ENCODE measurements at places on chromosomes 3 and 15. TPM values are rescaled to one million over a fixed set of nuclear protein-coding genes. Genes with fewer than 3 reads are reported as not detected.

Gene ANKRD34C
- not detected for total RNA-seq

Gene BFSP2
- not detected for total RNA-seq

Gene GABRB3
- total RNA-seq = 2.2 TPM

Gene CYP8B1
- total RNA-seq = not detected

Gene TMEM207
- not detected for total RNA-seq

Gene CCR9
- total RNA-seq = not detected

Gene ITIH1
- not detected for total RNA-seq

Gene P2RY1
- total RNA-seq = 1.1 TPM

- no peak for DNase-seq
These were observed 251.3 kb downstream of the THSD4 start for GRCh38 chr15:71366522-71366921.

GRCh38 chr3:22012471-22012870 is 261.5 kb upstream of the ZNF385D start:
- DNase-seq = no peak

GRCh38 chr15:71807691-71808091 is 2.7 kb upstream of the NR2E3 start:
- peak; percentile 23 for DNase-seq

- DNase-seq = no peak
These were observed 14.2 kb upstream of the SLC6A6 start for GRCh38 chr3:14388201-14388600.

GRCh38 chr3:100695696-100696095 is 13.6 kb upstream of the TFG start:
- no peak for DNase-seq

GRCh38 chr15:89784686-89784960 is 8.5 kb downstream of the MESP2 start:
- DNase-seq = no peak

DNA sequence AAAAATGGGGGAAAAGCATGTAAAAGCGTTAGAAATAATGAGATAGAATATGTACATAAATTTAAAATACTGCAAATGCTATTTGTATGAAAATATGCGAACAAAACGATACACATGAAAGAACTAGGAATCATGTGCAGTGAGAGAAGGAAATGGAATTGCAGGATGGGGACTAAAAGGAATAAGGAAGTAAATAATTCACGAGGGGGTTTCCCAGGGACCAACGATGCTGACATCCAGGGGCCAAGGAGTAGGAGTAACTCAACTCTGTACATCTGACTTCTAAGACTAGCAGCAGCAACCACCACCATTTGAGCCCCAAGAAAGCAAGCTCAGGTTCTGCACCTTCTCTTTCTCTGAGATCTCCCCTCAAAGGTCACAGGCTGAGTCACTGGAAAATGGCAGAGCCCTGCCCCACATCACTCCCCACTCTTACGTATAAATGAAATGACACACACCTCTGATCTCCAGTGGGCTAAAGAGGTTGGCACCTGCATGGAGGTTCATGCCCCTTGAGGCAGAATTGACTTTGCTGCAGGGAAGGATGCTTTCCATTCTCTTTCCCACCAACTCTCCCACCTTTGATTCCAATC is 100.0 kb upstream of the DLG1 start:
- DNase-seq = no peak

DNA sequence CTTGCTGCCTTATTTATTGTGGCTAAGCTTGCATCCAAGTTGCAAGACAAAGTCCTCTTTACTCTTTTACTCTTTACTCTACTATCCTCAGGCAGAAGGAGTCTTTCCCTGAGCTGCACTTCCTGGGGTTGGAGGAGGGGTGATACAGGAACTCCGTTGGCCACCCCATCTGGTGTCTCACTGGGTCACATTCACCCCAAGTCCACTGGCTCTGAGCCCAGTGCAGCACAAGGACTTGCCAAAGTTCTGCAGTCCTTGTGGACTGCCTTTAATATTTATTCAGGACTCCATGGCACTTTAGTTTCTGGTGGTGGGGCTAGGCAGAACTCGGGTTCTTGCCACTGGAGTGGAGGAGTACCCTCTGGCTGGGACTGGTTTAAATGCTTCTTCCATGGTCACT is 165.4 kb upstream of the KCNH8 start:
- DNase-seq = no peak

DNA sequence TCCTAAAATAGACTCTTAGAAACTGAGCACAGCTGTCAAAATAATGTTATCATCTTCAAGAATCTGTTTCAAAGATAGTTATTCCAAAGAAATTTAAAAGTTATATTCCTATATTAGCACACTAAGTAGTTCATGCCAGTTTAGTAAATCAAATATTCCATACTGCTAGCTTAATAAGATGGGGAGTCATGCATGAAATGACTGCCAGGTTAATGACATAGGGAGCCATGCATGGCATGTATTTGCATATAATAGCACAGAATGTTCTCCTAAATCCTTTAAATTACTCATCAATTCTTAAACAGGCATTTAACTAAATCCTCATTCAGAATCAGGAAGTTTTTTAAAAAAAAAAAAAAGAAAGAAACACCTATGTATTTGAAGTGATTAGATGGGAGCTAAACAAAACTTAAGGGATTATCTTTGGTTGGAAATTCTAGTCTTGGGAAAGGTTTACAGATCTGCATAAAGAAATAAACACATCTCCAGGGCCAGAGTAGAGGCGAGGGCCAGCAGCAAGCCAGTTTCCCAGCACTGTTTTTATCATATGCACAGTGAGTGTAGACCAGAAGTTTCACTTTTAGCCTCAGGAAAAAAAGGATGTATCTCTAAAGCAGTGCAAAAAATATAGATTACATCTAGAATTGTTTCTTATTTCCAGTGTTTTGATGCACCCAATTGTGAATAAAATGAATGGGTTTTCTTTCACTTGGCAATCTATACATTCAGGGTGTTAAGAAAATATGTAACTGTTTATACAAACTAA is 366.4 kb upstream of the AGTR1 start:
- peak; percentile 4 for DNase-seq

DNA sequence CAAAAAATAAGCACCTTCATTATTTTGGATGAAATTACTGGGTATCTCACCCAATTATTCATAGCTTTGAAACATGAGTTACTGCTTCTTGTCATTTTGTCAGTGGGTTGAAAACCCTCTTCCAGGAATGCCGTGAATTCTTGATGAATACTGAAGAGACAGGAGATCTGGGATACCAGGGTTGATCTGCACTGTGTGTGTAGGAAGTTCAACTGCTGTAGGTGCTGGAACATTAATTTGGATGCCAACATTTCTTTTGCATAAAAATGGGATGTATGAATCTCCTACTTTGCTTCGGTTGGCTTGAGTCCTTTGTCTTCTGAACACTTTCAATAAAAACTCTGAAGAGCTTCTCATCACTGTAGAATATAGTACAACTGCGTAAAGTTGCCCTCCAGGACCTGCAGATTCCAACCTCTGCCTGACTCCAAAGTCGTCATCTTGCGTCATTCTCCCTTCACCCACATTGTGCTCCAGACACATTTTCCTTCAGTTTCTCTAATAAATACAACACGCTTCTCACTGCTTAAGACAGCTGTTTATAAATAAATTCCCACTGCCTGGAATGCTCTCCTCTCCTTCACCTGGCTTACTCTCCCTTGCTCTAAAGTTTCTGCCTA is 312.7 kb upstream of the TGFBR2 start:
- no peak for DNase-seq
